ACHN (cell line): ENCODE measurements at places on chromosomes 7 and 10.
A peak's percentile ranks its signal among the peaks of the same experiment; 100 is the strongest.

- no peak for DNase-seq
Observed at GRCh38 chr10:51638737-51639136, 60.7 kb downstream of the CSTF2T start.

- DNase-seq = peak; percentile 65
Observed at GRCh38 chr10:104255311-104255981, 754 bp downstream of the GSTO1 start.

- no peak for DNase-seq
Observed at GRCh38 chr7:40749877-40750276, 615.1 kb downstream of the SUGCT start.

DNA sequence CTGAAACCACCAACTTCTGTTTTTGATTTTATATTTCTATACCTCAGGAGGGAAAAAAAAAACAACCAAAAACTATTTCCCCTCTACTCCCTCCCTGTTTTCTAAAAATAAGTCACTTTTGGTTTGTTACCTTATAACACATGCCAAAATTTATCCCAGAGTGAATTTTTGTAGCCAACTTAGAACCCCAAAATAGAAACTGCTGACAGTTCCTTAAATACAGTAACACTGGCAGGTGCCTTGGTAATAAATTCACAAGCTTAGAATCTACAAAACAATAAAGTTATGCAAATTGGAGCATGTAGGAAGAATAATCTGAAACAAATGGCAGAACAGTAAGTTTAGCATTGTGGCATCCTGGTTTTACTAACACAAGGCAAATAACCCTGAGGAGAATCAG is 165.0 kb upstream of the HDAC9 start:
- no peak for DNase-seq

- DNase-seq = peak; percentile 85
Observed at GRCh38 chr10:24344279-24344678, 135.3 kb downstream of the KIAA1217 start.

DNA sequence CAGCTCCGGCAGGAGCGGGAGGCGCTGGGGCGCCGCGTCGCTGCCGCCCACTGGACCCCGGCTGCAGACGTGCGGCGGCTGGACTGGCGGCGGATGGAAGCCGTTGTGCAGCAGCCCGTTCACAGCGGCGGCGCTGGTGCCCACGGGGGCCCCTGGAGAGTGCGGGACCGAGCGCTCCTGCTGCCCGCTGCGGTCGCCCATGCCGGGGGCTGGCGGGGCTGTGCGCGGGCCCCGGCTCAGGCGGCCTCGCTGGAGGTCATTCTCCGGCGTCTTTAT is 413 bp downstream of the PANK1 start:
- DNase-seq = peak; percentile 47

- DNase-seq = peak; percentile 60
Observed at GRCh38 chr7:94182066-94182465, 177.9 kb upstream of the BET1 start.

DNA sequence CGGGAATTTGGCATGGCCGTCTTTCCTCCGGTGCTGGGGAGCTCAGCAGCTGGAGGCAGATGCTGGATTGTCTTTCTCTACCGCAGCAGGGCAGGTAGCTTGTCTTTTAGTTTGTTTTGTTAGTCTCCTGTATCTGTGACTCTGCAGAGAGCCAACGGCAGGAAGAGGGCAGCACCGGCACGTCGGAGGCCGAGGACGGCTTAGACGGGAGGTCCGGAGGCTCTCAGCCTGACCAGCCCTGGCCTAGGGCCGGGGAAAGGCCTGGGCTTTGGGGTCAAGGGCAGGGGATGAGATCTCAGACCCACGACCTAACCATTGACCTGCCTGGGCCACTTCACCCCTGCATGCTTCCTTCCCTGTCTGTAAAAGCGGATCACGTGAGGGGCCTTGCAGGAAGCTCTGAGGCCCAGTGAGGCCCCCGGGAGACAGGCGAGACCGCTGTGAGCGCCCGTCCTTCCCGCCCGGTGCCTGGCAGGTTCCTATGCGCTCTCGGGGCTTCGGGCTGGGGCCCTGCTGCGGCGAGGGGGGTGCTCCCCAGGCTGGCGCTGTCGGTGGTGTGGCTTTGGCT is 72.7 kb downstream of the LHPP start:
- no peak for DNase-seq

GRCh38 chr7:105250706-105251105 is 138.0 kb downstream of the SRPK2 start:
- DNase-seq = no peak

GRCh38 chr7:66697449-66698438 is 42.8 kb upstream of the RABGEF1 start:
- DNase-seq = peak; percentile 68

GRCh38 chr7:93651603-93652159 is 77.2 kb upstream of the CALCR start:
- DNase-seq = no peak

GRCh38 chr7:131538813-131539179 is 17.6 kb downstream of the PODXL start:
- no peak for DNase-seq

GRCh38 chr10:86758189-86759072 is 2.0 kb downstream of the BMPR1A start:
- peak; percentile 23 for DNase-seq

DNA sequence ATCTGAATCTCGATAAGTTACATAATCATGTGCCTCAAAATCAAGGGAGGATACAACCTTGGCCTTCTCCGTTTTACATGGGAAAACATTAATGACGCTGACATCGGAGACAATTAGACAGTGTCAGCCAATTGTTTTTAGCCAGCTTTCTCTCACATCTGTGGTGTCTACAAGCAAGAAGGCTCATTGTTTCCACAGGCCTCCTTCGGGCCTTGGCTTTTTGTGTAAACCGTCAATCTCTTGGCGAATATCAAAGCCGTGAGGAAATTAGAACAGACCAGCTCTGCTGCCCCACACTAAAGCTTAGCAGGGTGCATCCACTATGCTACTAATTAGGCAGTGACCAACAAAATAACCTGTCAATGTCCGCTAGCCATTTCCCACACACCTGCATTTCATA is 43.2 kb downstream of the VAX1 start:
- DNase-seq = no peak

- DNase-seq = no peak
Observed at GRCh38 chr10:104711302-104711721, 70.2 kb downstream of the SORCS3 start.

DNA sequence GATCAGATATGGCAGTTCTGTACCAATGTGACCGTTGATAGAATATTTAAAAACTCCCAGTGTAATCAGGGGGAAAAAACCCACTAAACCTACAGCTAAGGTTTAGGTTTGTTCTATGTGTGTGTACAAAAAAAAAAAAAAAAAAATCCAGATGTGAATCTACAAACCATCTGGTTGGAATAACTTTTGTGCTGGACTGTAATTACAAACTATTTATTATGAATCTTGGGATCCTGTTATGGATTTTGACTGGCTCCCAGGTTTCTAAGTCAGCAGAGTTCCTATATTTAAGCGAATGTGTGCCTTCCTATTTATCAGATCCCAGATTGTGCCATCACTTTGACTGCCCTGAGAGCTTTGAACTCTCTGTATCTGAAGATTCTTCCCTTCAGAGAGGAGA is 29.1 kb downstream of the BMPER start:
- no peak for DNase-seq

GRCh38 chr7:29077854-29078253 is 68.5 kb downstream of the CPVL start:
- DNase-seq = no peak

DNA sequence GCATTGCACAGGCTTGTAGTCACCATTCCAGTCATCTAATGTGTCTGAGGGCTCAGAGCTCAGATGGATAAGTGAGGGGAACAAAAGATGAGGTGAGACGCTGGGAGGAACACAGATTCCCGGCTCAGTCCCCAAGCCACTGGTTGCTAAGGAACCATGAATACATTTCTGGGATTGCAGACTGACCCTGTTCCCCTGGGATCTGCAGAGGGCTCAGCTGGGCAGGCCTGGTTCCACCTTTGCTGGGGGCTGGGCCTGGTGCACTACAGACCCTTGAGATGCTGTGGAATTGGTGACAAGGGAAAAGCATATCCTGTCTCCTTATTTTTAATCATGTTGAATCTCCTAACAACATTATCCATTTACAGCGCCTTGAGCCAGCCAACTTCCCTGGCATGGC is 19.2 kb downstream of the ELFN1 start:
- no peak for DNase-seq

- no peak for DNase-seq
Observed at GRCh38 chr10:69600761-69601330, 27.6 kb upstream of the NEUROG3 start.

DNA sequence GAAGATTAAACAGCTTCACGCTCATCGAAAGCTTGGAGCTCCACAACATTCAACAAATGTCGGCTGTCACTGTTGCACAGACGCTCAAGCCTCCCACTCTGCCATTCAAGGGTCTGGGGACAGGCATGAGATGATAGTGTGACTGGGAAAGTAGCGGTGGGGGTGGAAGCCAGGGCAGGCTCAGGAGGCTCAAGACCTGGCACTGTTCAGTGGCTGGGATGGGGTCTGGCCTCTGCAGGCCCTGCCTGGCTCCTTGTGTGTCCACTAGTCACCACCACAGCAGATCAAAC is 13.5 kb upstream of the GTPBP4 start:
- no peak for DNase-seq

- no peak for DNase-seq
Observed at GRCh38 chr10:14787938-14788337, 13.2 kb upstream of the FAM107B start.

DNA sequence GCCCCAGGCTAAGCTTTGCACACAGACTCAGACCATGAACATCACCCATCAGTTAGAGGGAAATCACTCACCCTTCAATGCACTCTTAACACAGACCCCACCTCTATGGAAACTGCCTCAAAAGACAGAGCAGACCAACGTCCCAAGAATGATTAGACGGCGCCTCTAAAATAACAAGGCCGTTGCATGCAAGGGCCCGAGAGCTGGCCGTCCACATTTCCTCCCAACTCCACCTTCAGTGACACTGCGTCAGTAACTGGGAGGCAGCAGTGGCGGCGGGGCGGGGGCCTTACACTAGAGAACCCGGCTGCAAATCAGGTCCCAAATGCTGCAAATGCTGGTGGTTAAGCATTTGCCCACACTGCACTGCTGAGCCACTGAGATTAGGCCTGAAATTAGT is 115.0 kb downstream of the PTPRN2 start:
- DNase-seq = no peak

DNA sequence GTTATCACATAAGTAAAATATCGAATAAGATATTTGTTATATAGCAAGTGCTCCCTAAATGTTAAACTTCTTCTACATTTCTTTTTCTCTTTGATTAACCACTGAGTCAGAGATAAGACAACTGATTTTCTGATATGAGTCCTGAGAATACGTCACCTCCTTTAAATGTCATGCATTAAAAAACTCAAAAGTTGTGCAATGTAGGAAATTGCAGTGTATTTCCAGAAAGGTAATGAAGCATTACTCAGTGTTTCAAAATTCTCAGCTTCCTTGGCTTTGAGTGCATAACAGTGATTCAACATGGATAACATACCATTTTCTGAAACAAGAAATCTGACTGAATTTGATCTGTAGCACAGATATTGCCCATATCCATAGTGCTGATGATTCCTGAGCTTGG is 155.8 kb downstream of the BMPER start:
- no peak for DNase-seq

DNA sequence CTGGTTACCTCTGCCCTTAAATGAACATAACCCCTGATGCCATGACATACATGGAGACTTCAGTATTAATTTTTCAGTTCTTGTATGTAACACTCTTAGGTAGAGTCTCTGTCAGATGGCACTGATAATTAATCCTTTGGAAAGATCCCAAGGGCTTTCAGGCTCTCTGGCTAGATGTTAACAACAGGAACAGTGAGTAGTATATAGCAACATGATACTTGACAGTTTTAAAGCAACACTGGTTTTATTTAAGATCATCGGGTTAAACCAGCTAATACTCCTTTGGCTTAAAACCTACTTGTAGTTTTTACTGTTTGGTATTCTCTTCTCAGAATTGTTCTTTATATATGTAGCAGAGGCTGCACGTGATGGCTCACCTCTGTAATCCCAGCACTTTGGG is 27.3 kb downstream of the AHCYL2 start:
- DNase-seq = no peak

GRCh38 chr10:99344715-99345114 is 15.6 kb downstream of the CNNM1 start:
- DNase-seq = no peak

DNA sequence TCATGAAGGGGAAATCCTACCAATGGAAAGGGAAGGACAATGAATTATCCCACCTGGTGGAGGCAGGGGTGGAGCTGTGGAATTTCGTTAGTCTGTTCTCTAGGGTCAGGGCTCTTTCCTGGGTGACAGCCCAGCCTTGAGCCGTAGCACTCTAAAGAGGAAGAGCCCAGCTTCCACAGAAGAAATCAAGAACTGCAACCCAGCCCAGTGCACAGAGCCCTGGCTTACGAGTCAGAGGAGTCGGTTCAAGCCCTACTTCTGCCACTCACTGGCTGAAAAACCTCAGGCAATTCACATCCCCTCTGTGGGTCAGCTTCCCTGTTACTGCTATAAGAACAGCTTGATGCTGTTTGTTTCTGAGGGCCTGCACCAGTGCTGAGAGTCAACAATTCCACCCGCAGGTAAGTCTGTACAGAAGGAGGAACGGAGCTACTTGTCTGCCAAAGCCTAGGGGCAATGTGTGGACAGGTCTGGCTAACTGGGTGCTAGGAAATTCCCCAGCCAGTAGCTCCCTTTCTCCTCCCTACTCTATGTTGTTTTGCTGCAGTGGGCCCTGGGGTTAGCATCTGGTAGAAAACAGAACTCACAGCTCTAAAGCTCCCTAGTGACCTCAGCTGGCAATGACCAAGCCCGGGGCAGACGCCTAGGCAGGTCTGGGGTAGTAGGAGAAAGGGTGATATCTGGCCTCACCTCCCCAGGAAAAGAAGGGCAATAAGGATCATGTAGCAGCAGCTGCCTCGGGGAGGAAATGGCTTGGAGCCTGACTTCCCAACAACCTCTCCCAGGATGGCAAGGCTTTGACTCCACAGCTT is 3.3 kb downstream of the AVPI1 start:
- DNase-seq = peak; percentile 42

DNA sequence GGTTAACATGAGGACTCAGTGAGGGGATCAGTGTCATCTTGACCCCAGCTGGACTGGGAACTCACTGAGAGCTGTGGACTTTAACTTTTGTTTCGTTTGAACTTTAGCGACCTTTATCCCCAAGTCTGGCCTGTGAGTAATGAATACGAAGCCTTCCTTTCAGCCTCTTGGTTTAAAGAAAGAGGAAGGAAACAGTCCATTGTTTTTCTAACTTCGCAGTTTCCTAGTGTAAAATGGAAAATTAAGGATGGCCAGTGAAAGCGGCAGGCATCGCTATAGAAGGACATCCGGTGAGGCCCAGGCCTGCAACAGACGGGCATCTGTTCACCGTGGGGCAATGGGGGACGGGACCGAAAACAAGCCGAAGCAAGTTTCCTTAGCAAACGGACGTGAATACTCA is 44.1 kb upstream of the ADO start:
- no peak for DNase-seq

DNA sequence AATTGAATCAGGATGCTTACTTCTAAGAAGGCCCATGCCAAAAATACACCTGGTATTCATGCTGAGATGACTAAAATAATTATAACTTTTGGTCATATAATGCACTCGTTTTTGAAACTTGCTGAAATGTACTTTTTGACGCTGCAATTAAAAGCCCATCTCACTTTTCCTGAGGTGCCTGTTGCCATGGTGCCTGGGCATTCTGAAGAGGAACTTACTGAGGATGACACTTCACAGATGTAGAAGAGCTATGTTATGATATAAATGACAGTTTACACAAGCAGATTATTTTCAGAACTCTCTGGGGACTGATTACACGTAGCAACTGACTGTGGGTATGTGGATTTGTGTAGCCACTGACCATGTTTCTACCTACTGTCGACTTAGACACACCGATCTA is 182.4 kb downstream of the TPK1 start:
- no peak for DNase-seq

GRCh38 chr10:91758303-91759146 is 39.7 kb upstream of the TNKS2 start:
- DNase-seq = peak; percentile 75
